Peyer's patch (tissue), 4 donors: ENCODE measurements at places on chromosomes 4 and X. TPM values are rescaled to one million over a fixed set of nuclear protein-coding genes. Genes with fewer than 3 reads are reported as not detected.

DNA sequence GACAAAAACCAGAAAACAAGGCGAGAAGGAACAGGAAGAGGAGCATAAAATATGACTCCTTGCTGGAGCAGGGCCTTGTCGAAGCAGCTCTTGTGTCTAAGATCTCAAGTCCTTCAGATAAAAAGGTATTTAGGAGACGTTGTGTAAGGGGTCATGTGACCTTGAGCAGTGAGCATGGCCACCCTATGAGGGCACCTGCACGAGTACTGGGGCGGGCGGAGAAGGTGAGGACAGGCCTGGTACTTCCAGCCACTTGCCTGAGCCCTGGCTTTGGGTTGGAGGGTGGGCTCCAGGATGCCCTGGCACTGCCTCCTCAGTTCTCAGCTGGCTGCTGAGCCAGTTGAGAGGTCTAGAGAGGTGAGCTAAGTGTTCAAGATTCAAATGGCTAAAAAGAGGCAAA is 29.9 kb downstream of the NSD2 start:
- no peak for DNase-seq

DNA sequence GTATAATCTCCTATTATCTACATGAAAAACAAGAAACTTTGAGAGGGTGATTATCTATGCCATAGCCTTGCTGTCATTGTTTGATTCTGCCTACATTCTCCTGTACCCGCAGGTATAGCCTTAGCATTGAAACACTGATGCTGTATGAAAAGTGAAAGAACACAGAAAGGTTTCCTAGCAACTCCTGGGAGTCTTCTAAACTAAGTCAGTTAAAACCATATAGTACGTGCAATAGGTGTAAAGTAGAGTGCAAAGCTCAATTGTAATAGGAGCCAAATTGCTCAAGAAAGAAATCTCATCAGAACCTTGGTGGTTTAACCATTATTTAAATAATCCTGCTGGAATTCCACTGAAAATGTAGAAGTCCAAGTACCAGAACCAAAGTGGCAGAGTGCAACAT is 489.7 kb downstream of the PCDH10 start:
- DNase-seq, result no peak

- DNase-seq, result no peak
Observed at GRCh38 chrX:109294097-109294814, 187.6 kb downstream of the GUCY2F start.

TBC1D14 gene
- 46.1 TPM for total RNA-seq

POU3F4 gene
- total RNA-seq, result not detected
